ENCODE measurements at places on chromosomes 5 and 9.

GRCh38 chr9:113993838-113994540 is 84.1 kb downstream of the AMBP start:
- no peak for DNase-seq

- no peak for DNase-seq
Measured at GRCh38 chr5:55236800-55237199, 3.4 kb upstream of the CCNO start.

- no peak for DNase-seq
Measured at GRCh38 chr5:174383210-174384167, 338.0 kb downstream of the NSG2 start.

- DNase-seq, result no peak
Measured at GRCh38 chr9:87527211-87527916, 29.7 kb downstream of the DAPK1 start.

GRCh38 chr9:1604942-1605560 is 410.1 kb upstream of the SMARCA2 start:
- DNase-seq, result no peak

DNA sequence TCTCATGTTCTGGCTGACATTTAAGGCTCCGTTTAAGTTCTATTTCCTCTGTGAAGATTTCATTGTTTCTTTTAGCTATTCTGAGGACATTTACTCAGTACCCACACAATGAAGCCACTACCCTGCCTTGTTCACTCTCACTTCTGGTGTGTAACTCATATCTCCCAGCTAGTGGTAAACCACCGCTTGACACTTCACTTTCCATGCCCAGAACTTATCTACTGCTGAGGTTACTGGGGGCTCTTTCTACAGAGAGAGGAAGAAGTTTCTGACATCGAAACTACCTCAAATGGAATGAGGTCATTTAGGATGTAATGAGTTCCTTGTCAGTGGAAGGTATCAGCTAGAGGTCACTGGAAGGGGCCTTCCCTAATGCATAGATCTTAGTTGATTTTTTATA is 501.5 kb downstream of the DMAC1 start:
- DNase-seq, result no peak

DNA sequence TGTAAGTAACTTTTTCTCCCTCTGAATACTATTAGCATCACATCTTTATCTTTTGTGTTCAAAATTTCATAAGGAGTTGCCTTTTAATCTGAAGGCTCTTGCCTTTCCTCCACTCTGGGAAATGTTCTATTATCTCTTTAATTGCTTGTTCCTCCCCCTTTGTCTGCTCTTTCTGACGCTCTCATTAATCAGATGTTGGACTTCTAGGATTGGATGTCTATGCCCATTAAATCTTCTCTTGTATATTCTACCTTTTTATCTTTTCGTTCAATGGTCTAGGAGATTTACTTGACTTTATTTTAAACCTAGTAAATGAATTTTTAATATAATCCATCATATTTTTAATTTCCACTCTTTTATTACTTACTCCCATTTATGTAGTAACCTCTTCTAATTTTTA is 76.7 kb downstream of the MARCHF3 start:
- DNase-seq, result no peak

- no peak for DNase-seq
Measured at GRCh38 chr5:79091064-79091463, 20.5 kb upstream of the BHMT start.

GRCh38 chr9:72473474-72474261 is 47.7 kb upstream of the TMC1 start:
- no peak for DNase-seq

- no peak for DNase-seq
Measured at GRCh38 chr9:81174023-81174422, 515.3 kb downstream of the TLE1 start.

- DNase-seq, result no peak
Measured at GRCh38 chr5:40442346-40442745, 237.4 kb upstream of the PTGER4 start.

DNA sequence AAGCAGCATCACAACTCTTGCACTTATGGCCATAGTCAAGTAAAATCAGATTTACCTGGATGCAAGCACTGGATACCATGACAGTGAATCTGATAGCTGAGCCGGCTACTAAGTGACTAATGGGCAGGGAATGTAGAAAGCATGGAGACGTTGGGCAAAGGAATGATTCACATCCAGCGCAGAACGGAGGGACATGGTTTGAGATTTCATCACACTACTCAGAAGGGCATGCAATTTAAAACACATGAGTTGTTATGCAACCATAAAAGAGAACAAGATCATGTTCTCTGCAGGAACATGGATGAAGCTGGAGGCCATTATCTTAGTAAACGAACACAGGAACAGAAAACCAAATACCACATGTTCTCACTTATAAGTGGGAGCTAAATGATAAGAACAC is 169.1 kb upstream of the PIK3R1 start:
- DNase-seq, result no peak

DNA sequence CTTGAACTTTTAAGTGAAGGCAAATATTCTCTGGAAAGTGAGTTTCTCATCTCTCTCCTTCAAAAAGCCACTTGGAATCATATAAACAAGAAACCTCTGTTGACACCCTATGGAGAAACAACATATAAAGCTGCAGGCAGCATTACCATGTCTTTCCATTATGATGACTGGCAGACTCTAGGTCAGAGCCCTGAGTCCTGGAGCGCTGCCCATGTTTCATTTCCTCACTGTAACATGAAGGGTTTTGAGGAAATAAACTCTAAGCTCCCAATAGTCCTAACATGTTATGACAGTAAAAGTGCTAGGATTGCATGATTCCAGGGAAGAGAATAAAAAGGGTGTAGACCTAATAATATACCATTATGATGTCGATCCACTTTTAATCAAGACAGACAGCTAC is 220.6 kb downstream of the CTNND2 start:
- no peak for DNase-seq

- no peak for DNase-seq
Measured at GRCh38 chr9:126799034-126799433, 5.8 kb upstream of the ZBTB43 start.

- DNase-seq, result no peak
Measured at GRCh38 chr5:126965487-126965886, 64.9 kb downstream of the MARCHF3 start.

GRCh38 chr9:1879501-1879900 is 135.6 kb upstream of the SMARCA2 start:
- DNase-seq, result no peak

DNA sequence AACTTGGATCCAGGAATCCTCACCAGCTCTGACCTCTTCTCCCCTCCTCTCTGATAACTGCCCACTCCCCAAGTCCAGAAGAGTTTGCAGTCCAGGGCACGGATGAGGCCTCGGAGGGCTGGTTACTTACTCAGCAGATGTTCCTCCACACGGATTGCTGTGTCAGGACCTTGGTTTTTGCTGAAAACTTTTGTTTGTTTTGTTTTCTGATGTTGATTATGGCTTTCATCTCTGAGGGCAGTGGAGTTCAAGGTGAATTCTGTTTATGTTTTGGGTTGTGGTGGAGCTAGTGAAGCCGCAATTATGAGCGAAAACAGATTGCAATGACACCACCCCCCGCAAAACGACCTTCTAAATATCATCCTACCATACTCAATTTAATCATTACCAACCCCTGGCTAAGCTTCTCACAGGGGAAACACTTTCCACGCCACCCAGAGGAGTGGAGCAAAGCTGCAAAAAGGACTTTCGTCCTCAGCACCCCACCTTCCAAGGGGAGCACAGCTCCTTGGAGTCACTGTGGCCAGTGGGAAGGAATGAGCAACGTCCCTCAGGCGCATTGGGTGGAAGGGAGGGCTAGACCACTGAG is 92.7 kb upstream of the SAP30L start:
- DNase-seq, result no peak

- DNase-seq, result no peak
Measured at GRCh38 chr9:81669866-81670265, 19.5 kb downstream of the TLE1 start.

DNA sequence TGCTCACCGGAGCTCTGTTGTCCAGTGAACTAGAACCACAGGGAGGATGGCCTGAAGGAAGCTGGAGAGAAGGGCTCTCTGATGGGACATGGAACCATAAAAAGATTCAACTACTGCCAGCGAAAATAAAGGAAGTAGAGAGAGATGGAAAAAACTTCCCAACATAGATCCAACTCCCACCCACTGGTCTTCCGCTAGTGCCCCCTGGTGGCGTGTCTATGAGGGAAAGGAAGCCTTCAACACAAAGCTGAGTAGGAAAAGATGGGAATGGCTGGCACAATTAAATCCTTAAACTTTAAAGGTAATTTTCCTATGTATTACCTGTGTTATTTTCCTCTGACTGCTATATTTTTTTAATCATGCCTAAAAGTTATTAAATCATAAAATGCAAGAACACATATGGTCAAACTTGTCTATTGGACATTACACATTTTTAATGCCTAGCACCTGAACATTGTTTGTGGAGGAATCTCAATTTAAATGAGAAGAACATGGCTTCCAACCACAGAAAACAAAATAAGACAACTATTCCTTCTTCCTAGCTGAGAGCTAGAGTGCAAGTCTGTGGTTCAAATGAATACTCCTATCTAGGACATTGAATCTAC is 51.5 kb downstream of the CEP120 start:
- DNase-seq, result no peak

DNA sequence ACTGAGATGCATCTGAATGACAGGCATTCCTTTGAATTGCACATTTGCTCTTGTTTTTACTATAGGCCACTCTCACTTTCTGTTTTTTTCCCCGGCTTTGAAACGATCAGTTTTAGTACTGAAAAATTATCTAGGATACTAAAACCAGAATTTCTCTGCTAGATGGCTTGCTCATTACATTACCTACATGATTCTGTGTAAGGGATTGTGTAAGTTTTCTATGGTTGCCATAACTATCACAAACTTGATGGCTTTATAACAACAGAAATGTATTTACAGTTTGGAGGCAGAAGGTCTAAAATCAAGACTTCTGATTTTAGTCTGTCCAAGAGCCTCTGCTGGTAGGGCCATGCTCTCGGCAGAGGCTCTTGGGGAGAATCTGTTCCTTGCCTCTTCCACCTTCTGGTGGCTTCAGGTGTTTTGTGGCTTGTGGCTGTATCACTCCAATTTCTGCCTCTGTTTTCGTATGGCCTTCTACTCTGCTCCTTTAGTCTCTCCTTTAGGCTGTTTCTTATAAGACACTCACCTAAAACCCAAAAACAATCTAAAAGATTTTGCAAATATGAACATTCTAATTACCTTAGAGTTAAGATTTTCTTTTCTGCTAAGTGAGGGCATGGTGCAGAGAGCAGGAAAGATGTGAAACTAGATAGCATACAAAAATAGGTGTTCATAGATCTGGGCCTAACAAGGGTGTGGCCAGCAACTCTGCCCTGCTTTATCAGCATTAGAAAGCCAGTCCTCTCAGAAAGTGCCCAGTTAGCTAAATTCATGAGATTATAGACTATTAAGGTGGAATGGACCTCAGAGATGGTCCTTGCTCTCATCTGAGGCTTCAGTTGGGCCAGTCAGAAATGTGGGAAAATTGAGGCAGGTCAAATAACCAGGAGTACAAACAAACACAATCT is 93.3 kb upstream of the CDKN2B start:
- no peak for DNase-seq

DNA sequence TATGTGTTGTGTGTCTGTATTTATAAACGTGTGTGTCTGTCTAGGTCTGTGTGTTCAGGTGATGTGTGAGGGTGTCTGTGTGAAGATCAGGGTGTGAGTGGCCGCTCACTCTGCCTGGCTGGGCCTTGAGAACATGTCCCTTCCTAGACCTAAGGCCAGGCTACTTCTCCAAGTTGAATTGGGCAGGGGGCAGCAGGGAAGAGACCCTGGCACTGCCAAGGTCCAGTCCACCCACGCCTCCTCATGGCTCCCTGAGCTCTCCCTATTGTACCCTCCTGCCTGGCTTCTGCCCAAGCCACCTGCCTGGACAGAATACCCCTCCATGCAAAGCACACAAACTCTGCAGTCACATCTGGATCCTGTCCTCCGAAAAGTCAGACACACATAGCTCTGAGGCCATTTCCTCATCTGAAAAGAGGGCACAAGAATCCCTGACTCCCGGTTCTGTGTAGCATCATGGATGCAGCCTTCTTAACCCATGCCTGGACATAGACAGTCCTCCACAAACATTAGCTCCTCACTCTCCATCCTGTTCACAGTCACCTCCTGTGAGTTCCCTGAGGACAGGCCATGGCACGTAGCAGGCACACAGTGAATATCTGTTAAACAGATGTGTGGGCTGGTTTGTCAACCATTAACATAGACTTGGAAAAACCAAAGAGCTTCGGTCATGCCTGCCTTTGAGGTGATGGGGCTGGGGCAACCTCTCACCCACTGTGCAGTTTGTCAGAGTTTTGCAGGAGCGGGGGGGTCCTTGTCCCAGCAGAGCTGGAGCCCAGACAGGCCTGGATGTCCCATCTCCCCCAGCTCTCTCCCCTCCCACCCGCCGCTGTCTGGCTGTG is 167.8 kb upstream of the MVB12B start:
- no peak for DNase-seq

DNA sequence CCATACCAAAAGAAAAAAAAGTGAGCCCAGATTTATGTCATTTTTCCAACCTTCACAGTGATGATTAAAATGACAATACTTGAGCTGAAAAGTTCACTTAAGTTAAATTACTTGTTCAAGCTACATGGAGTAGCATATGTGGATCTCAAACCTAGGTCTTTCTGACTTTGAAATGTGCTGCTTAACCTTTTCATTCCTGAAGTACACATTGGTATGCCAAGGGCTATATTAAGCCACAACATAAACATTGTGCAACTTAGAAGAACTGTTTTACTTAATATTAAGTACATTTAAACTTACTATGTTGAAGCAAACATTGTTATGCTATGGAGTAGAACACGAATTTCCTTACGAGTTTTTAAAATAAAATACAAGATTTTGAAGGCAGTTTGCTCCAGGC is 105.0 kb downstream of the GIN1 start:
- DNase-seq, result no peak

DNA sequence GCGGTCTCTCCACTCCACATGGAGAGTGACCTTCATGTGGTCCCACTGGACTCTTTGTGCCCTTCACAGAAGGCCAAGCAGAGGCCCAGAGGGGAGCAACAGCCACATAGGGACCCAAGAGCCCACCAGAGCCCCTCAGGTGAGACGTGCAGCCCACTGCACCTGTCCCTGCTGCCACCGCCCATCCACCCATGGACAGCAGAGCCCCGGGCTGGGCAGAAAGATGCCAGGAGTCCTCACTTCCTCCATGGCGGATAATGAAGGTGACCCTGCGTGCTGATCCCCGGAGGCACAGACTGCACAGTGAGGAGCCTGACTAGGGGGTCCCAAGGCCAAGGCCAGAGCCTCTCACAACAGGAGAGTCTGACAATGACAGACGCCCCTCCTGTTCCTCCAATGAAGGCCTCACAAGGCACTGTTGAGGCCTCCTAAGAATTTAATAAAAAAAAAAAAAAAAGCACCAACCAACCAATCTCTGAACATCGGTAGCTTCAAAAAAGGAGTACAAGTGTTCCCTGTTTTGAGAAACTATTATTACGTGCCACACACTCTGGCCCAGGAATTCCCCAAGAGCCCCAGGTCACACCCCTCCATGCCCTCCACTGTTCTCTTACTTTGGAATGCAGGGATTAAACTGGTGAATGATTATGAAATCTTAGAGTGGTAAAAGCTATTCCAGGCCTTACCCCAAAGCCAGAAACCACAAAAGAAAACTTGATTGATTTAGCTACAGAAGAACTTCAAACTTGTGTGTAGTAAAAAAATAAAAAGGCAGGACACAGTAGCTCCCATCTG is 2.8 kb upstream of the PPP1R26 start:
- no peak for DNase-seq

- DNase-seq, result no peak
Measured at GRCh38 chr9:121851641-121852091, 200.2 kb downstream of the DAB2IP start.

- DNase-seq, result no peak
Measured at GRCh38 chr5:68805444-68805843, 288.4 kb upstream of the SLC30A5 start.
